ENCODE measurements at places on chromosomes 1 and 21. TPM values are rescaled to one million over a fixed set of nuclear protein-coding genes. Genes with fewer than 3 reads are reported as not detected.

Gene GDAP2
- total RNA-seq, result 39.9 TPM

Gene SLC16A4
- not detected for total RNA-seq

Gene PIK3R3
- total RNA-seq, result 4.1 TPM

Gene DNAJC16
- 14.6 TPM for total RNA-seq

Gene TRIM17
- not detected for total RNA-seq

Gene OSCP1
- not detected for total RNA-seq

Gene TNNI3K
- not detected for total RNA-seq

Gene FLG2
- not detected for total RNA-seq

Gene RIMKLA
- 7.1 TPM for total RNA-seq

Gene CFHR2
- not detected for total RNA-seq

Gene KPRP
- total RNA-seq, result not detected

Gene PADI1
- not detected for total RNA-seq

GRCh38 chr1:180951836-180952656 lies 39.3 kb downstream of the KIAA1614 start:
- no peak for DNase-seq

- DNase-seq, result peak; percentile 52
Measured at GRCh38 chr1:200891774-200892157, 2.9 kb upstream of the INAVA start.

DNA sequence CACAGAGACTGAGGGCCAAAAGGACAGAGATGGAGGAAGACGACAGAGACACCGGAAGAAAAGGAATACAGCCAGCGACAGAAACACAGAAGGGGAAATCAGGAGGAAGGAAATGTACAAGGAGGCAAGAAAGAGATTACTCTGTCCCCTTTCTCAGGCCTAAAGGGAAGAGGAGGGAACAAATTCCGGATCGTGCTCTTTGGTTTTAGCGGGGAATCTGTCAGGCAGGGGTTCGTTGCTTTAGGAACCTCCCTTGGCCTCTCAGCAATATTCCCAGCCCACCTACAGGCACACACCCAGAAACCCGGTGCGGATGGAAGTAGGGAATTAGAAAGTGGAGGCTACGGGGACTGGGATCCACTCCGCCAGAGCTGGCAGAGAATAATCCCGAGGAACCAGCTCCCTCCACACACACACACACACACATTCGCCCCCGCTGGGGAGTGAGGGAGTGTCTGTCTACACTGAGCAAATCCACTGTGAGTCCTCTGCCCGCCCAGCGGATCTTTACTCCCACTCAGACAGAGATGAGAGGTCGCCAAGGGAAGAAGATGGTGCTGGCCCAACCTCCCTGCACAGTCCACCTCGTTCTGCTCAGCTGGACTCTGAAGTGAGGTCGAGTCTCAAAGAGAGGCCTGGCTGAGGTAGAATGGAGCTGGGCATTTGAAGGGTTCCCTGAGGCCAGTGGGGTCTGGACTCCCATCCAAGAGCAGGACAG lies 5.7 kb downstream of the TAL1 start:
- DNase-seq, result no peak

- no peak for DNase-seq
Measured at GRCh38 chr1:8493916-8494540, 176.1 kb downstream of the SLC45A1 start.

DNA sequence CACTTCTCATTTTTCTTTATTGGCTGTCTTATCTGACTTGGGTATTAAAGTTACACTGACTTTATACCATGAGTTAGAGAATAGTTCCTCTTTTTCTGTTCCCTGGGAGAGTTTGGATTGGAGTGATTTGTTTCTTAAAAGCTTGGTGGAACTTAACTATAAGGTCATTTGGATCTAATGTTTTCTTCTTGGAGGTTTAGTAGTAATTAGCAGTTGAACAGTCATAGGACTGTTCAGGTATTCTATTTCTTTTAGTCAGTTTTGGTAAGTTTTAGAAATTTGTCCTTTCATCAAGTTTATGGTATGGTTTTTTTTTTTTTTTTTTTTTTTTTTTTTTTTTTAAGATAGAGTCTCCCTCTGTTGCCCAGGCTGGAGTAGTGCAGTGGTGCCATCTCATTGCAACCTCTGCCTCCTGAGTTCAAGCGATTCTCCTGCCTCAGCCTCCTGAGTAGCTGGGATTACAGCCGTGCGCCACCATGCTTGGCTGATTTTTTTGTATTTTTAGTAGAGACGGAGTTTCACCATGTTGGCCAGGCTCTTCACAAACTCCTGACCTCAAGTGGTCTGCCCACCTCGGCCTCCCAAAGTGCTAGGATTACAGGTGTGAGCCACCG lies 6.3 kb downstream of the TTC3 start:
- no peak for DNase-seq

- DNase-seq, result no peak
Measured at GRCh38 chr1:159853417-159854115, 8.9 kb downstream of the VSIG8 start.

DNA sequence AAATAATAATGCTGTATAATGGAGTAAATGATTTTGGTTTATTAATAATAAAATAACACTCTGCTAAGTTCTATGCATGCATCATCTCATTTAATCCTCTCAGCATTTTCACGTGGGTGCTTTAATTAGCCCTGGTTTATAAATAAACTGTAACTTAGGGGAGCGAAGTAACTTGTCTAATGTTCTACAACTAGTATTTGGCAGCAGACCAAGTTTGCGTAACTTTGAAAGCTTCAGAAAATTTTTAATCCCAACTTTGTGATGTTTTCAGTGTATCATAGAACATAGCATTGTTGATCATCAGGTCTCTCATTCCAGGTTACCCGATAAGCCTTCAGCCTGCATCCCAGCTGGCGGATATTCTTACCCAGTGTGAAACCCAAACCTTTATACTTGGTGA lies 322.4 kb upstream of the SGIP1 start:
- no peak for DNase-seq

DNA sequence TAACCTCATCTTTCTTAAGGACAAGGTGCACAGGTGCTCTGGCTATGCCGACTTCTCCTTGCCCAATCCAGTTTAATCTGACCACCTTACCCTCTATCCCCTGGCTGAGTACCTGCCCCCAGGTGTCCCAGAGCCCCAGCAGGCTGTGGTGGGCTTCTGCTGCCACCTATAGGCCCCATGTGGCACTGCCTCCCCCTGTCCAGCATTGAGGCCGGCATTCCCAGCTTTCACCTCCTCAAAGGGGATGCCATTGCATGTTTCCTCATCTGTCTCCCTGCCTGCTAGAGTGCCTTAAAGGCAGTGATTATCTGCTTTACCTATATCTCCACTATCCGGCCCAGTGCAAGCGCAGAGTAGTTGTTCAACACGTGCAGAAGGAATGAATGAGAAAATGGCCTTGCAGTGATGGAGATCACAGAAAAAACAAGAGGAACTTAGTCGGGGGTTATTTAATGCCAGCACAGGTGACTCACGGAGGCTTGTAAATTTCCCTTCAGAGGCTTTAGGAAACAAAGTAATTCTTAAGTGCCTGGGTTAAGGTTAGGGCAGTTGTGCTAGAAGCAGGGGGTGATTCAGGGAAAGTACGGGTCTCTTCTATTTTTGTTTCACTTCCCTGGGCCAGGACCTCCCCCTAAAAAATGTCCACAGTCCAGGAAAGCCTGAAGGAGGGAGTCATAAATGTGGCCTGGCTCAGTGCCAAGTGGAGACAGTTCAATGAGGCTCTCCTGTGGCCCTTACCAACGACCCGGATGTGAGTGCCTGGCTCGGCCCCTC lies 131.8 kb upstream of the NGF start:
- peak; percentile 43 for DNase-seq

- DNase-seq, result no peak
Measured at GRCh38 chr1:109083923-109084322, 6.6 kb upstream of the TMEM167B start.

GRCh38 chr1:82517586-82517985 lies 716.9 kb downstream of the ADGRL2 start:
- DNase-seq, result no peak

GRCh38 chr1:11927866-11928592 lies 1.8 kb upstream of the KIAA2013 start:
- no peak for DNase-seq

DNA sequence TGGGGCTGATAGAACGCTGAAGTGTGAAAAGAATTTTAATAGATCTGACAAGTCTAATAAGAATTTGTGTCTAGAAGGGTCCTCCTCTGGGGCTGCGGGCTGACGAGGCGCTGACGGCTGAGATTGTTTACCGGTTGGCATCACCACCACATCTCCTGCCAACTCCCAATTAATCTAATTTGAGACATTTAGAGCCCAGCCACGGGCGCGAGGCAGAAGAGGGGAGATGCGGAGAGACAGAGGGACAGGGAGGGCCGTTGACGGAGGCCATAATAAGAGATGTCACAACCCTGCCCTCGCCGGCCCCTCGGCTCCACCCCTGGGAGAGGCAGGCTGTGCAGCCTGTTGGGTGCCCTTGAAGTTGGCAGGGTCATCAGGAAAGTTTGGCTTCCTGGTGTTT lies 109.3 kb downstream of the PAX7 start:
- DNase-seq, result no peak

DNA sequence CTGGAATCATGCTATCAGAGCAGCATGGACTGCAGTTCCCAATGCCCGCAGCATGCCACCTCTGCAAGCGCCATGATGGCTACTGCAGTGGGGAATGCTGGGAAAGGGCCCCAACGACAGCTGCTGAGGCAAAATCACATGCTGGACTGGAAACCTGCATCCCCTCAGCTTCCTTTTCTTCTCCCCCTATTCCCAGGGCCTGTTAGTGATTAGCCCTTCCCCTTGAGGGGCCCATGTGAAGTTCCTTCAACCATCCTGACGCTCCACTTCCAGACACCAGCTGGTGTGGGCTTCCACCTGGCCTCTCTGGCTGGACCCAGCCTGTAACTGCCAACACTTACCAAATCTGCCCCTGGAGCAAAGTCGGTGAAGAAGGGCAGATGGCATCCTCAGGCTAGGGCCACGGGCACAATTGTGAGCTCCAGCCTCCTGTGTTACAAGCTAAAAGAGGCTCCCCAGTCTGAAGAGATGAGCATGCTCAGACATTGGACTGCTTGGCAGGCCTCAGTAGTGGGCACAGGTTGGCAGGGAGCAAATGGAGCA lies 22.1 kb upstream of the SDC3 start:
- no peak for DNase-seq

DNA sequence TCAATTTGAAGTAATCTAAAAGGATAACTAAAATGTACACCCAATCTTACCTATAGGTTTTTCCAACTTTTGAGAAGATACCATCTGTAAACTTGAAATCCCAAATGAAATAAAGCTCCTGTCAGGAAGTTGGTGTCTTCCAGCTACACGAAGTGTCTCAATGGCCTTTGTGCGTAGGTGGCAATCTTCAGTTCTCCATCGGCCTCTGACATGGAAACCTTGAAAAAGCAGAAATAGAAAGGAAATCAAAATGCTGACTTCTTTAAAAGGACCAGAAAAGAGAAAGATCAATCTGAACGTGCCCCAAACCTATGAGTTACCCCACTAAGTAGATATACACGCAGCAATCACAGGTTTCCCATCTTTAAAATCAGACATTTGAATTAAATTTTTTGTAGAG lies 10.0 kb downstream of the MKNK1 start:
- no peak for DNase-seq

- DNase-seq, result no peak
Measured at GRCh38 chr1:204462229-204462561, 32.4 kb downstream of the PIK3C2B start.

DNA sequence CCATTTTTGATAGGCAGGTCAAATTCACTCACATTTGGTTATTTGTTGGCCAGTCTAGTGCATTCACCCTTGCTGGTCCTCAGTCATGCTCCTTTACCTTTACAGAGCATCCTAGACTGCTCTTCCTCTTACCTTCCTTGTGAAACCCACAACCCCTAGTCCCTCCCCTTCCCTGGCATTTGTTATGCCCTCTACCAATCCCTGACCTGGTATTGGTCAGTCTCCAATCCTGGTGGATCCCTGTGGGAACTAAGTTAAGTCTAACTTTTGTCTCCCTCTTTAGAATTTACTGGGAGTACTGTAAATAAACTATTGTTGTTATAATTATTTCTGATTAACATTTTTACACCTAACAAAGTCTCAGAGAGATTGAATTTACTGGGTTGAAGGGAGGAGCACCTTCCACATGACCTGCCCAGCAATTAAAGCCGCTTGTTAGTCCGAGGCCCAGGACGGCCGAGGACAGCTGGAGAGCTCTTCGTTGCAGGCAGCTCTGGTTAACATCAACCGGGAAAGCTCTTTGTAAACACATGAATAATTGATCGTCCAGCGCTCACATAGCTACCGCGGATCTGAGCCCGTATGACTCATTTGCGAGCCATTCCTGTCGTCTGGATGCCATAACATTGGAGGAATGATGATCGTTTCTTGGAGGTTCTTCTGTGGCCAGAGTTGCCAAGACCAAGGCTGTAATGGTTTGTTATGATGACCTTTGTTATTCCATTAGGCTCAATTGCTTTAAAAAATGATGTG lies 31.9 kb downstream of the MTARC1 start:
- peak; percentile 49 for DNase-seq

DNA sequence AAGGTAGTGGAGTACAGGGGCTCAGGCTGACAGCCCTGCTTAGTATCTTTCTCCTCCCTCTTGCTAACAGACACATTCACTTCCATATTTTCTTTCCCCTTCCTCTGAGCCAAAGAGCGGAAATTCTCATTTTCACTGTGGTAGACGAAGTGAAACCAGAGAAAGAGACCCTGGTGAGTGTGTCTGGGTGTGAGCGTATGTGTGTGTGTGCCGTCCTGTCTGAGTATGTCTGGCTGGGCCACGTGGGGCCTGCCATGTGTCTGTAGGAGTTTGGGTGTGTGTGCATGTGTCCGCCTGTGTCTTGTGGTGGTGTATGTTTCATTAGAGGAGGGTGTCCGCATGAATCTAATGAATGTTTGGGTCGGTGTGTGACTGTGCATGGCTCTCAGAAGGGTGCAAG lies 1.7 kb downstream of the COL8A2 start:
- DNase-seq, result no peak

GRCh38 chr1:63328781-63329180 lies 6.4 kb downstream of the FOXD3 start:
- DNase-seq, result no peak

DNA sequence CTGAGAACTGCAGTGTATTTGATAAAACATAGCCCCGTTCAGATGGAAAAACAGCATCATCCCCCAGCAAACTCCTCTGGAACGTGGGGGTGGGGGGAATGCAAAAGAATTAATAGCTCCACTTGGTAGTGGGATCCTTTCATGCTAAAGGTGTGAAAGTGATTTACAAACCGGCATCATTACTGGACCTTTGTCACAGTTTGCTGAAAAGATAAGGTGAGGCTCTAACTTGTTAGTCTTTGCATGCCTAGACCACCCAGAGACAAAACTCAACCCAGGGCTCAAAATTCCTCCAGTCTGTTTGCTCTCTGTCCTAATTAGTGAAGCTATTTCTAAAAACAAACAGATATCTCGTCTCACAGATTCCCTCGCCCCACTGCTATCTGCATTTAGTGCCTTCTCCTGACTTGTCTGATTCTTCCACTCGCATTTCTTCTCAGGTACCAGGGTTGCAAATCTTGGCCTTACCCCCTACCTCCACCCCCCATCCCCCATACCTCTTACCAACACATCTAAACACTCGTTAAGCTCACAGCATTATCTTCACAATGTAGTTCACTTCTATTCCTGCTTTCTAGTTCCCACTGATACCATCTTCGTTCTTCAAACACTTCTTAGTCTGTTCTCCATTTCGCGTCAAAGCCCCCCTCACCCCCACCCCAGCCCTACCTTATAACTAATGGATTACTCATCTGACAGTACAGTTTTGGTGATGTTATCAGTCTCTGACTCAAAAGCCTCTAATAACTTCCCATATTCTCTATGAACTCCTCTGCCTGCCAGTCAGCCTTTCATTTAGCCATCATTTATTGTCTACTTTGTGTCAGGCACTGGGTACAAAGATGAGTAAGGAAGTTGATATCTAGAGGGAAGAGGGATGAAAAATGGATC lies 11.8 kb downstream of the IER5 start:
- no peak for DNase-seq
